ENCODE measurements at places on chromosomes 6 and 20.
A peak's percentile ranks its signal among the peaks of the same experiment; 100 is the strongest.

- no peak for DNase-seq
Observed at GRCh38 chr6:9186148-9186547, 750.8 kb upstream of the SLC35B3 start.

- DNase-seq = no peak
Observed at GRCh38 chr6:170031684-170032121, 259.2 kb downstream of the DLL1 start.

- no peak for DNase-seq
Observed at GRCh38 chr6:46556053-46556452, 64.8 kb upstream of the RCAN2 start.

DNA sequence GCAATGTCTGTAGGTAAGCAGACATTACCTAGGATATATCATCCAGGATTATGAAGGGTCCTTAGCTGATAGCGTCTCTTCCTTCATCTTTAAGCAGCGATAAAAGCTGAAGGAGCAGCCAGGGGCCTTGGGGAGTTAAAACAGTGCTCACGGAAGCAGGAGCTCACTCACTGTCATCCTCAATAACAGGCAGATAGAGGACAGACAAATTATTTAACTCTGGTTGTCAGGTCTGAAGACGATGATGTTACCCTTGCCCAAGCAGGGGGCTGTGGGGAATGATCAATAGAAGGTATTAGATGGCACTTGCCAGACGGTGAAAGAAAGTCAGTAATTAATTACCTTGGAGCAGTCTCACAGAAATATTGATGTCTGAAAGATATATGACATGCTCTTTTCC, 12.6 kb upstream of the SPATS1 start:
- DNase-seq = no peak

DNA sequence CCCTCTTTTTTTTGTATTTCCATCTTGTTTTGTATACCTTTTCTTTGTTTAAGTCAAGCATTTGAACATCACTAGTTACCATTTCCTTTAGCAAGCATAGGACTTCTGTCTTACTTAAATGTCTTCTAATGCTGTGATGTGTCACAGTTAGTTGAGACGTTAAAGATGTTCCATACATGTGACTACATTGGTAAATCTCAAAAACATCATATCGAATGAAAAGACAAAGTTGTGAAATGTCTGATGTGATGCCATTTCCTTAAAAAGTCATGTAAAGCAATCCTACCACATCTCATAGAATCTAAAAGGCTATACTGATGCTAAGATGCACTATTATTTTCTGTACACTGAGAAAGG, 26.8 kb downstream of the SLC16A10 start:
- DNase-seq = no peak

DNA sequence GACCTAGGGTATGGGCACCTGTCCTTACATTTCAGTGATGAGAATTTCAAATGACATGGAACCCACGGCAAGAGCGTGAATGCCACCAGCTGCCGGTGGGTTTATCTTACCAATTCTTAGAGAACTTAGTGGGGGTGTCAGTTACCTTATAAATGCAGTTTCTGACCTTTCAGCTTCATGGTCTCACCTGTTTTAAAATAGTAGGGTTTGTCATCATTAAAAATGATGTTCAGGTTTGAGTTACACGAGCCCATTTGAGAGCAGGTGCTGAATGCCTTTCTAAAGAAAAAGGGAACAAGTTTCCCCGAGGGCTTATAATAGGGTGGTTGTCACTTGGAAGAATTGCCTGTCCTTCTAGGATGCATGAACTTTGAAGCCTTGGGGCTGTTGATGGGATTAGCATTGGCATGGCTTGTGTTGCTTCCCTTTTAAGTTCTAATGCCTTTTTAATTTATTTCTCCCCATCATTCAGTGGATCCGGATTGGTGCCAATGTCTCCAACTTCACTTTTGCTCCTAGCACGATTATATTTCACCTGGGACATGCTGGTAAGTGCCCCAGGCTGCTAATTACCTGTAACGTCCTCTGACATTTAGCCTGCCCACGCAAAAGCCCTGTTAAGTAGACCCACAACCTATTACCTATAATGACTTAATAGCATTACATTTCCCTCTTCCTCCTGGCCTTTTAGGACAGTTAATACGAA, 27.9 kb downstream of the GHRH start:
- no peak for DNase-seq

GRCh38 chr20:22924046-22924737, 110.9 kb upstream of the SSTR4 start:
- DNase-seq = no peak

DNA sequence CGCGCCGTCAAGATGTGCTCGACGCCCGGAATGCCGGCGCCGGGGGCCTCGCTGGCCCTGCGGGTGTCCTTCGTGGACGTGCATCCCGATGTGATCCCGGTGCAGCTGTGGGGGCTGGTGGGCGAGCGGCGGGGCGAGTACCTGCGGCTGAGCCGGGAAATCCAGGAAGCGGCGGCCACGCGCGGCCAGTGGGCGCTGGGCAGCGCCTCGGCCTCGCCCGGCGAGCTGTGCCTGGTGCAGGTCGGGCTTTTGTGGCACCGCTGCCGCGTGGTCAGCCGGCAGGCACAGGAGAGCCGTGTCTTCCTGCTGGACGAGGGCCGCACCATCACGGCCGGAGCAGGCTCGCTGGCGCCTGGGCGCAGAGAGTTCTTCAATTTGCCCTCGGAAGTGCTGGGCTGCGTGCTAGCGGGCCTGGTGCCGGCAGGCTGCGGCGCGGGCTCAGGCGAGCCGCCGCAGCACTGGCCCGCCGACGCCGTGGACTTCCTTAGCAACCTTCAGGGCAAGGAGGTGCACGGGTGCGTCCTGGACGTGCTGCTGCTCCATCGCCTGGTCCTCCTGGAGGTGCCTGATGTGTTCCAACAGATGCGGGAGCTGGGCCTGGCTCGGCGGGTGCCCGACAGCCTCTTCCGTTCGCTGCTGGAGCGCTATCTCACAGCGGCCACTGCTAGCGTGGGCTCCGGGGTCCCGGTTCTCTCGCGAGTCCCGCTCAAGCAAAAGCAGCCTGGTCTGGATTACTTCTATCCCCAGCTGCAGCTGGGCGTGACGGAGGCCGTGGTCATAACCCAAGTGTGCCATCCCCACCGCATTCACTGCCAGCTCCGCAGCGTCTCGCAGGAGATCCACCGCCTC, 656 bp downstream of the TDRD6 start:
- DNase-seq = no peak

DNA sequence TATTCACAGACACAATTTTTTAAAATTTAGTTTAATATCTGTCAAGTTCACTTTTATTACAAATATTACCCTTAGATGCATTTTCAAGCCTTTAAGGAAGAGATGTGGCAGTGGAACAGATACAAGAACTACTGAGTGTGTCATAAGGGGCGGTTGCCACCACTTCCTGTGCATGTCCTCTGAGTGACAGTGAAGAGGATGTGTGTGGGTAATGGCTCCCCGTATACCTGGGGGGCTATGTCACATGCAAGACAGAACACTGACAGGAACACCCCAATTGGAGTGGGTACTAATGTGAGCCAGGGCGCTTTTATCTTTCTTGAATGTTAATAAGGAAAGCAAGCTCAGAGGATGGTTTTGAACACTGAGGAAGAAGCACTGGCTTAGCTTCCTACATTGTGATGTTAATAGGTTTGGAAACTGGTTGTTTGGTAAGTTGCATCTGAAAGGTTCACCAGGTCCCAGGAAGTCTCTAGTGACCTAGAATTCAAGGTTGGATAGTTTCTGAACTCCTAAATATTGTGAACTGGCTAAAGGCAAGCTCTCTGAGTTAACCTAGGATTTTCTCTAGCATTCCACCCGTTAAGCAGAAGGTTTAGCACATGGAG, 83.4 kb upstream of the ASF1A start:
- no peak for DNase-seq

DNA sequence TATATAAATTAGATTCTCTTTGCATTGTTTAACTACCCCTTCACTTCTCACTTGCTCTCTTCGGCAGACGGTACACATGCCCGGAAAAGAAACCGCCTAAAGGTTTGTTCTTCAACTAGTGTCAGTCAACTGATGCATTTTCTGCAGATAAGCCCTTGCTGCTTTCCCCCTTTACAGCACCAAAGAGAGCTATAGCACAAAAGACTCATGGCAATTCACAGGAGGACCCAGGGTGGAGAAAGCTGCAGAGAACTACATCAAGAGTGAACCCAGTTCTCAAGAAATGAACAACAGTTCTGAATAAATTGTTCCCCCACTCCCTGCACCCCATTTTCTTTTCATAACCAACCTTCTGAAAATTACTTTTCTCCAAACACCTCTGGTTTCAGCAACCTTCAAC, 8.9 kb downstream of the CD164 start:
- DNase-seq = no peak

GRCh38 chr20:58044286-58044685, 184.2 kb downstream of the ANKRD60 start:
- DNase-seq = no peak

DNA sequence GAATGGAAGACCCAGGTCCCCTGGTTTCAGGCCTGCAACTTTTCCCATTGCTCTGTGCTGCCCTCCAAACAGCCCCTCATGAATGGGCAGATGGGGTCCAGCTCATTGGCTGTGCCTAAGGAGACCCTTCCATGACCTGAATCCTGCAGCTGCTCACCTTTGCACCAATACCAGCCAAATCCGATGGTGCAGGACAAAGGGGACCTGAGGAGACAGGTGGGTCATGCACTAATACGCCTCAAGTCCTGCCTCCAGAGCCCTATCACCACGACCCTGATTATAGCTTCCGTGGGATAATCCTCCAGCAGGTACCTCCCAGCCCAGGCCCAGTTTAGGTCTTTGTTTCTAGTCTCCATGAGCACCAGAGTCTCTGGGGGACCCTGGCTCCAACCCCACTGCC, 16.8 kb downstream of the TREM1 start:
- no peak for DNase-seq

DNA sequence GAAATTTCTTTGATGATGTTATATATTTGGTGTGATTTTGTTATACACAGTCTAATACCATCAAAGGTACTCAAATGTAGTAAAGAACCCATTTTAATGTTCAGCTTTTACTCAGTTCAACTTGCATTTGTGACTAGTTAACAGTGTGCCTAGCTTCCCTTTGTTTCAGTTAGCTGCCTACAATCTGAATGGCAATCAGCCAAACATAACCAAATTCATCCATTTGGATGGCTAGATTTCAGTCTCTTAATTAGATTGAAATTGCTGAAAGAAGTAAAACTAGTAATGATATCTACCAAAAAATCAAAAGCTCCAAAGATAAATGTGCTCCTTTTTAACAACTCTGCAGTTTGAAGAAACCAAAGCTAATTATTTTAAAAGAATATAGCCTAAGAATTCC, 6.9 kb downstream of the EPHA7 start:
- peak; percentile 13 for DNase-seq

DNA sequence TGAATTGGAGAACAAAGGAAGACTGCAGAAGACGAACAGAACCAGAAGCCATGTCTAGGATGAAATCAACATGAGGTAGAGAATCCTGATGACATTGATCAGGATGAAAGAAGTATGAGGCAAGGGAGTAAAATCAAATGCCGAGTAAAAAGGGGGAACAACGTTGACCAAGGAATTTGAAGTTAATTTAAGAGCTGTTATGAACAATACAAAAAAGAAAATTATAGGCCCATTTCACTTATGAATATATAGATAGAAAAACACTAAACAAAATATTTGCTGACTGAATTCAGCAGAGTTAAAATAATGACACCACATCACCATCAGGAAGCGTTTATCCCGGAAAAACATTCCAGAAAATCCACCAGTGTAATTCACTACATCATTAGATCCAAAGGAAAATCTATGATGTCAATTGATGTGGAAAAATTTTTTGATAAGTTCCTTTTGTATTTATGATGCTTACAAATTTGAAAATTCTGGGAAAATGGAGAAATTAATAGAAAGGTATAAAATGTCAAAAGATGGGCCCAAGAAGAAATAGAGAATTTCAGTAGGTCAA, 8.1 kb upstream of the CCN5 start:
- no peak for DNase-seq

- no peak for DNase-seq
Observed at GRCh38 chr6:20918868-20919267, 384.6 kb downstream of the CDKAL1 start.

GRCh38 chr6:110517034-110517433, 40.6 kb upstream of the SLC22A16 start:
- no peak for DNase-seq

- no peak for DNase-seq
Observed at GRCh38 chr6:98484696-98485095, 349.7 kb upstream of the POU3F2 start.

- DNase-seq = no peak
Observed at GRCh38 chr6:79627422-79627821, 3.7 kb upstream of the SH3BGRL2 start.

DNA sequence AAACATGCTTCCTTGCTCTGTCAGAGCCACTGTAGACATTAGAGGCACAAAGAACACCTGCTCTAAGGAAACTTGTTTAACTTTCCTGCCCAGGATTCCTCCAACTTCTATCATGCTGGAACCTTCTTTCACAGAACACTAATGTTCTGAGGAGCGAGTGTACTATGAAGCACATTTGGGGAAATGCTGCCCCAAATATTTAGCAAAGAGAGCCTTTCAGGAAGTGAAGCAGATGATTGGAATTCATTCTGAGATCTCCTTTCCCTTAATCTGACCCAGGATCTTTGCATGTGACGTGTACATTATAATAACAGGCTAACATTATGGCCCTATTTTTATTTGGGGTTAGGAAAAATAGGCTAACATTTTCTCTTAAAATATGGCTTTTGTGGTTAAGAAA, 21.0 kb upstream of the FYN start:
- DNase-seq = no peak

DNA sequence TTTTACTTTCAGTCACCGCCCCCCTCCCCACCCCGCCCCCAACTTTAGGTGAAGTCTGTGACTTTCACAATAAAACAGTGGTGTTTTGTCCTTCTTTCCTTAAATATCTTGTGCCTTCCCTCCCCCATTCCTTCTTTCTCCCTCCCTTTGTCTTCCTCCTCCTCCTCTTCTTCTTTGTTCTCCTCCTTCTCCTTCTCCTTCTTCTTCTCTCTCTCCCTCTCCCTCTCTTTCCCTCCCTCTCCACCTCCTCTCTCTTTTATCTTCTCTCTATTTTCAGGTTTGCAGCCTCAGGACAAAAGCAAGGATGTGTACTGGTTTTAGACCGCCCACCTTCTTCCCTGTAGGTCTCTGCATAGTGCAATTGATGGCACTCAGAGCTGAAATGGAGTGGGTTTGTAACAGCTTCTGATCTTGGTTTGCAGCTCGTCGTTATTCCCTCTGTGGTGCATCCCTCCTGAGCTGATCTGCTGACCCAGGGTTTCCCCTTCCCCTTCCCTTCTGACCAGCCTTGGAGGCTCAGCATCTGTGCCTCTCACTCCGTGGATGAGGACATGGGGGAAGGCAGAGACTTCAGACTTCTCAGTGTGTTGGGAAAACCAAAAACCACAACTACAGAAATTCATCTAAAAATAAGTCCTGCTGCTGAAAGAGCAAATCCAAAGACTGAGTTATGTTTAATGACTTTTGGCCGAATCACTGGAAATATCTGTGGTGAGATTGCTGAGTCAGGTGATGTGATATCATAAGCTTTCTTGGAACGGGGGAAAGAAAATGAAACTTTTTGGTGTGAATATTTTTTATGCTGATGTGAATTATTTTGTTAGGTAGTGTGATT, 6.9 kb downstream of the VGLL2 start:
- no peak for DNase-seq

- no peak for DNase-seq
Observed at GRCh38 chr6:150633486-150633834, 33.8 kb downstream of the PLEKHG1 start.

All from A673 (cell line).